ENCODE measurements at places on chromosomes 6 and 20.

GRCh38 chr6:117840541-117840983, 66.5 kb upstream of the SLC35F1 start:
- no peak for DNase-seq

- no peak for DNase-seq
Observed at GRCh38 chr6:34234667-34235306, 1.9 kb upstream of the HMGA1 start.

GRCh38 chr6:52517502-52518278, 59.2 kb downstream of the TRAM2 start:
- no peak for DNase-seq

DNA sequence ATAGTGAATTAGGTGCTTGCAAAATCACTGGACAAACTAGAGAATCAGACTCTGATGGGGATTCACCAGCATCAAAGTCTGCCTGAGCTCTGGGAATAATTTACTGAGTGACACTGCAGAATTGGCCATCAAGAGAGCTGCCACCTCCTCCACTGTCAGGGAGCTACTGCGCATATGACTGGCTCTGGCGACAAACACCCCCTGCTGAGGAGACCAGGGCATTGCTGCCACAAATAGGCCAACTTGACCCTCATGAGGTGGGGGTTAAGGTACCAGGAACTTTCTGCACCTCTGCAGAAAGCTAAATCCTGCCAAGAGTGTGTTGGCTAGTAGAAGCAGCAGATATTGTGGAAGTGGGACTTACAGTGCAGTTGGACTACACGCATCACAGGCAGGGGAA, 88.0 kb downstream of the CDS2 start:
- DNase-seq, result no peak

GRCh38 chr6:152401978-152402377, 235.2 kb downstream of the SYNE1 start:
- DNase-seq, result no peak

- DNase-seq, result no peak
Observed at GRCh38 chr6:46376562-46377061, 114.6 kb downstream of the RCAN2 start.

DNA sequence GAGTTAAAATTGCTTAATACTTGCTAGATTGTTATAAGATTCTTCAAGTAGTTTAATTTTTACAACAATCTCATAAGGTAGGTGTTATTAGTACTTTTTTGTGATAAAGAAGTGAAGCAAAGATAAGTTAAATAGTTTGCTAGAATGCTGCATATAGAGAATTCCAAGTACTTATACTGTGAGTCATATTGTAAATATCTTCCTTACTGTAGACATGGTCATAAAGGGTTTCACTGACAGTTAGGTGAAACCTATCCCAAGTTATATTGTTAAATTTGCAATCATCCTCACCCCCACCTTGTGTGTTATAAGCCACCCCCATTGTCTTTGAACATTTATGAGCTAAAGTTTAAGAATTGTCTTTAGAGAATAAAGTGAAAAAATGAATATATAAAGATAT, 142.0 kb downstream of the FAM83B start:
- DNase-seq, result no peak

DNA sequence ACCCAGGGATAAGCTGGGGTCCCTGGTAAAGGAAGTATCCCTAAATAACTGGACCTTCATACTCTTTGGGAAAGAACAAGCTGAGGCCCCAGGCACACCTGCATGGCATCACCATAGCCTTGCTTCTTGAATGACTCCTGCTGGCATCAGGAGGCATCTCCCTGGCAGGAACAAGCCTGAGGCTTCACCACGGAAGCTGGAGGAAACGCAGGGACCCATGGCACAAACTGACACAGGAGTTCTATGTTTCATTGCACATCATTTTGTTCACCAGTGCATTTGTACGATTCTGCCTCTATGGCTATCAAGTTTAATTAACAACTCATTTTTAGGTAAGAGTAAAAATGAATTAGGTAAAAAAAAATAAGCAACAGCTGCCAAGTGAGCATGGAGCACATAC, 619 bp upstream of the PDE7B start:
- DNase-seq, result no peak

DNA sequence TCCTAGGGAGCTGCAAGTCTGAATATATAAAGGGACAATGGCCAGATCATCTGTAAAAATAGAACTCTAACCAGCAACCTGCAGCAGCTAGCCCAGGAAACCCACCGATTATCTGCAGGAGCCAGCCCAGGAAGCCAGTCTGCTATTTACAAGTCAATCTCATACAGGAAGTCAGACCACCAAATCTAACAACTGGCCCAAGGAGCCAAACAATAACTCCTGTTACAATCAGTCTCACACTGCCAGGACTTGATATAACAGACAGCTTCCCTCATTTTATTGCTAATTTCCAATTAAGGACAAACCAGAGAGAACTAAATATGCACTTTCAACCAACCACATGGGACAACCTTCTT, 14.4 kb upstream of the RIN2 start:
- DNase-seq, result no peak

DNA sequence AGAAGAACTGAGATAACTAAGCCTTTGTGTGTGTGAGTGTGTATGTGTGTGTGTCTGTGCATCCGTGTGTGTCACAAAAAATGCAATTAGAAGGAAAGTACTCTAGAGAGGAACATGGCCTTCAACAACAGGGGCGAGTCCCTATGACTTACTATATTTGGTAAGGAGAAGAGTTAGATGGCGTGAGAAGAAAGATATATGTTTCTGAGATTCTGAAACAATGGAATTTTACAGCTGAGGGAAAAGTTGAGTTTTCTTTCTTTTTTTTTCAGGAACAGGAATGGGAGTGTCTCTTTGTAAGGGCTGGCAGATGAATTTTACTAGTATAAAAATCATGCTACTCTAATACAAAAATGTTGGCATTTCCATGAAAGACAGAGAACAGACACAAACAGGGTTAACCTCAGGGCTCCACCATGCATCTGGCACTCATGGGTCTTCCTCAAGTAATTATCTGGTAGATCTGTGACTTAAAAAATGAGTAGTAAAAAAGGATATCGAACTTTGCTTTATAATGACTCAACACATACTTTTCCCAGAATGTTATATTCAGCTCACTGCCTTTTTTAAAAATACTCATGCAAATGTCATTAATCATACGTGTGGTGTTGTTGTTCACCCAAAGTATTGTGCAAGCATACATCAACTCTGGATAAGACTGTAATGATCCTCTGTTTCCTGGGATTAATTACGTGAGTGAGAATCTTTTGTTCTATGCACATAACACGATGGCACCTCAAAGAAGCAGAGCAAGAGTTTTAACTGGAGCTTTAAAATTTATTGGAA, 12.8 kb upstream of the SASH1 start:
- DNase-seq, result no peak

DNA sequence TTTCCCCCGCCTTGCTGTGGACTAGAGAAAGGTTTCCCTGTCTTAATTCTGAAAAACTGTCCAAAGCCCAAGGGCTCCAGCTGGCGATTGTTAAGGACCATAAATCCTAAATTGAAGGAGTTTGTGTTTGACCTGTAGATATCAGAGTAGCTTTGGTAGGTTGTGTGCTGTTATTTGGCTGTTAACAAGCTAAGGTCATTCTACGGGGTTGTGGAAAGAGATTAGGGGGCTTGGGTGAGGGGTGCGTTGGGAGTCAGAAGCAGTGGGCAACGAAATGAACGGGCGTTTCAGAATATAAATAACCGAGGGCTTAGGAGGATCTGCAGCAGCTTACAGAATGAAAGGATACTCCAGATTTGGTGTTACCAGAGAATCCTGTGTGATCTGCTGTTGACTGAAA, 32.6 kb upstream of the BTN3A2 start:
- DNase-seq, result no peak

DNA sequence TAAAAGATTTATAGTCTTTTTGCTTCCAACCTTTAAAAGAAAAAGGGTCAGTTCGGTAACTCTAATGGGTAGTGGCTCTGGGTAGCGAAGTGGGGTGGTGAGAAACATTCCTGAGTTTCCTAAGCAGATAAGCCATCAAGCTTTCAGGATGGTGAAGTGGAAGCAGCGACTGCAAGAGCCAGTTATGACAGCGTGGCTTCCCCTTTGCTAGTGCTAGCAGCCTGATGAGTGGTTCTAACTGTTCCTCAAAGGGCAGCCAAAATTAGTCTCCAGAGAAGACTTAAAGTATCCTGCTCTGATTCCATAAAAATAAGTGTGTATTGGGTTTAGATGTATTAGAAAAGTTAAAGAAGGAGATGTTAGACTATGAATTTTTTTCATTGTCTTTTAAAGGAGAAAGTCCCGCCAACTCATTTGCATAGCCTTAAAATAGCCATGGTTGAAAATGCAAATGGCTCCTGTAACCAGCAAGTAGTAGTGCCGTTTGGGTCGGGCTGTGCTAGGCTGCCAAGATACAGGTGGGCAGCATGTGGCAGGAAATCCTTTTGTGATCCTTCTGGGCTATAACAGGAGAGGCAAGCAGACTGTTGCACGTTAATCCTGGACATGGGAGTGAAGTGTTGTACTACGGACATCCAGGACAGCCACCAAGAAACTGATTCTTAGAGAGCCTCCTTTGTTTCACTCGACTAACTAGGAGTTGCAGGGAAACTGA, 18.0 kb downstream of the ELOVL2 start:
- DNase-seq, result no peak

DNA sequence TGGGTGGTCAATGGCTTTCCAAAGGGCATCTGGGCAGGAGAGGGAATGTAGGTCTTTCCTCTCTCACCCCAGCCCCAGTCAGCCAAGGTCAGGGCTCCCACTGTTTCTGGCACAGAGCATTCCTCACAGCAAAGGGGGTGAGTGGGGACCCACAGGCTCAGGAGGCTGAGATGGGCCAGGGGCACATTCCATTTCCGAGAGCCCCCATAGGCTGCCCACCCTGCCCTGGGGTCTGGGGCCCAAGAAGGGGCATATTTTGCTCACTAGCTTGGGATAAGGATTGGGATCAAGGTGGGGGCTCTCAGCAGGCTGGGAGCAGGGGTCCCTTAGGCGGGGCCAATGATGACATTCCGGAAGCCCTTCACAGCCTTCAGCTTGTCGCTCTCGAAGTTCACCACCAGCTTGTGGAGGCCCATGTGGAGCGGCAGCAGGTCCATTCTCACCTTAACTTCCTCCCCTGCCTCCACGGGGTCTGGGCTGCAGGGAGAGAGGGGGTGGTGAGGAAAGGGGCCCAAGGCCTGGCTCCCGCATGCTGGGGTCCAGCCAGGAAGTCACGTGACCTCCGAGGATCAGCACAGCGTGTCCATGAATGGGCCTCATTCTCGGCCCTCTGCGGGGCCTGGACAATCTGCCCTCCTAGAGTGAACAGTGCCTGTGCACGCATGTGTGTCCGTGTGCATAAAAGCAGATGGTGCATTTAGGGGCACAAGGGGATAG, 35.0 kb downstream of the TGM2 start:
- DNase-seq, result no peak

- DNase-seq, result no peak
Observed at GRCh38 chr20:49297605-49298530, 20.0 kb upstream of the ZNFX1 start.

GRCh38 chr6:32825966-32826365, 9.2 kb upstream of the HLA-DOB start:
- no peak for DNase-seq

- DNase-seq, result no peak
Observed at GRCh38 chr6:166657531-166657930, 30.5 kb upstream of the RPS6KA2 start.

GRCh38 chr6:17360564-17360963, 32.8 kb upstream of the CAP2 start:
- DNase-seq, result no peak

- no peak for DNase-seq
Observed at GRCh38 chr20:9300534-9300933, 213.9 kb upstream of the LAMP5 start.

DNA sequence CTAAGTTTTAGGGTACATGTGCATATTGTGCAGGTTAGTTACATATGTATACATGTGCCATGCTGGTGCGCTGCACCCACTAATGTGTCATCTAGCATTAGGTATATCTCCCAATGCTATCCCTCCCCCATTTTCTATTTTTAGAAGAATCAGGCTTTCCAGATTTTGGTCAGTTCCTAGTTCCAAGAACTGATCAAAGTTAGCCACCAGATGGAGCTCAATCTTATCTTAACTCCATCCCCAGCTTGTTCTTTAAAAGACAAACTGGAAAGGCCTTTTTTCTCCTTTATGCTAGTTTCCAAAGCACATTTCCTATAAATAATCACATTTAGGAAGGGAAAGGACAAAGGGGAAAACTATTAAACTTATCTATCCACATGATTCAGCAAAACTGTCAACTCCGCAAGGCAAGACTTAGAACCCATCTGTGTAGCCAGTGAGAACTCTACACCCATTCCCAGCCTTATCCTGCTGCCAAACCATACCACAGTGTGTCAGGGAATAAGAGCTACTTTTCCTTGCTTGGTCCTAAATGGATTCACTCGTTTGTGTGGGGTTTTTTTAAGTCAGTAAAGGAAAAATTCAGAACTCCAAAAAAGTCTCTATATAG, 22.8 kb upstream of the KHDC1 start:
- no peak for DNase-seq

- DNase-seq, result peak; percentile 76
Observed at GRCh38 chr6:42745640-42746462, at the start of gene TBCC. TSS of gene TBCC (minus strand) at chr6:42746103. CDS start at chr6:42746073, 30 bp downstream.

DNA sequence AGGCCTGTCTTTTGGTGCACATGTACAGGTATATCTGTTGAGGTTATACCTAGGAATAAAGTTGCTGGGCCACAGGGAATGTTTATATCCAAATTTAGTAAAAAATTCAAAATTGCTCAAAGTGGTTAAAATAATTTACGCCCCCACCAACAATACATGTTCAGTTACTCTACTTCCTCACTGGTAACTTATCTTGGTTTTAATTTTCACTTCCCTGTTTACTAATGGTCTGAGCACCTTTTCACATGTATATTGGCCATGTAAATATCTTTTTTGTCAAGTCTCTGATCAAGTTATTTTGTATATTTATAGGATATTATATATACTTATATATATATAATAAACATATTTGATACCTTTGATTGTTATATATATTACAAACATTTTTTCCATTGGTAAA, 9.7 kb downstream of the PDE7B start:
- no peak for DNase-seq

- DNase-seq, result no peak
Observed at GRCh38 chr20:7161690-7162089, 394.2 kb downstream of the BMP2 start.

DNA sequence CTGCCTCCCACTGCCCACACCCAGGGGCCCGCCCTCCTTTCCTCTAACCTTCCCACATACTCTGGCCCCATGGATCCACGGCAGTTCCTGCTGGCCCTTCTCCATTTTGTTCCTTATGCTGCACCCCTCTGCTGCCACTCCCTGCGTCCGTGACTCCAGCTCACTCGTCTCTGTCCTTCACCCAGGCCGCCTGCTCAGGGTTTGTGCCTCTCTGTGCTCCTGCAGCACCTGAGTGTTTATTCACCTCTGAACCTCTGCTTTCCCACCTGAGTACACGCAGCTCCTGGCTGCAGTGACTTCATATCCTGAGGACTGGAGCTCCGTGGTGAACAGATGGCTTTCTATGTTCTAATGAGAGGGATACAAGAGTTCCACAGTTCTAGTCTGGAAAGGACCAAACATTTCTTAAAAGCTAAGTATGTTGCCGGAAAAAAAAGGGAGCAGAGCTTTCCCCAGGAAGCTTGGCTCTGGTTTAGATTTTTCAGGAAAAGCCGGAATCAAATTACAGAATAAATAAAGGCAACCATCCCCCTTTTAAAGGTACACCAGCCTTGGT, 1.5 kb upstream of the GNRH2 start:
- no peak for DNase-seq
